ENCODE measurements at places on chromosomes 2 and 18.

- no peak for DNase-seq
Observed at GRCh38 chr18:75142677-75143076, 66.3 kb downstream of the PTGR3 start.

- no peak for DNase-seq
Observed at GRCh38 chr2:25879133-25879730, 945 bp upstream of the ASXL2 start.

DNA sequence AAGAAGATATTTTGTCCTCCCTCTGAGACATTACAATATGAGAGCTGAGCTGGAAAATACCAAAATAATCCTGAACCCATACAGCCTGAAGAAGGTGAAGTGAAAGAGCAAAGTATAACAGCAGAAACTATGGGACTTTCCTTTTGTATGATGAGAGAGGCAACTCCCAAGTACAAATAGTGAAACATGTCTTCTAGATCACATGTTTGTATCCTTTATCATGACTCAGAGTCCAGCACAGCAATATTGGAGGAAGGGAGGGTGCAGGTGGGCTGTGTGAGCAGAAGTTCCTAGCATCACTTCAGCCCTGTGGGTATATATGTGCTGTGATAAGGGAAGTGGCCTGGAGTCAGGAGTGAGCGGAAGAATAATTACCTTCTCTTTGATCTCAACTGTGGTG is 265.6 kb upstream of the NRXN1 start:
- DNase-seq: no peak

- DNase-seq: no peak
Observed at GRCh38 chr2:66714610-66715009, 279.7 kb downstream of the MEIS1 start.

GRCh38 chr2:210454336-210454735 is 22.2 kb downstream of the LANCL1 start:
- no peak for DNase-seq

- DNase-seq: no peak
Observed at GRCh38 chr18:36402765-36403396, 105.4 kb downstream of the FHOD3 start.

DNA sequence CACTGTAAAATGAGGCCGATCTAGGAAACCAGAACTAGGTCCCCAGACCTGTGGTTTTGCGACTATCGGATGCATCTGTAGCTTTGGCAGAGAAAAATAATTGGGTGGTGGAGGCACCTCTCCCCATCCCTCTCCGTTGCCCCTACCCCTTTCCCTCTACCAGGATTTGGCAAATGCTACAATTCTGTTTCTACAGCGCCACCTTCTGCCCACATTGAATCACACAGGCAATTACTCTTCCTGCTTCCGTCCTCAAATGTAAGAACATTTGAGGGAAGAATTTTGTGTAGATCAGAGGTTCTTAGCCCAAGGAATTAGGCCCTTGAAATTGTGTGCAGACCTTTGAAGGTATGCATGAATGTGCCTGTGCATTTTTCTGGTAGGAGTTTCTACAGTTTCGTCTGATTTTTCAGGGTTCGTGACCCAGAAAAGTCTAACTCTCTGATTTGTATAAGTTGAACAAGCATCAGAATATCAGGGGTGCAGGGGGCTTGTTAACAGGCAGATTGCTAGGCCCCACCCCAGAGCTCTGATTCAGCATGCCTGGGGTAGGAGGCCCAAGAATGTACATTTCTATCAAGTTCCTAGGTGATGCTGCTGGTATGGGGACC is 11.2 kb downstream of the ATP6V1B1 start:
- DNase-seq: peak; percentile 53

DNA sequence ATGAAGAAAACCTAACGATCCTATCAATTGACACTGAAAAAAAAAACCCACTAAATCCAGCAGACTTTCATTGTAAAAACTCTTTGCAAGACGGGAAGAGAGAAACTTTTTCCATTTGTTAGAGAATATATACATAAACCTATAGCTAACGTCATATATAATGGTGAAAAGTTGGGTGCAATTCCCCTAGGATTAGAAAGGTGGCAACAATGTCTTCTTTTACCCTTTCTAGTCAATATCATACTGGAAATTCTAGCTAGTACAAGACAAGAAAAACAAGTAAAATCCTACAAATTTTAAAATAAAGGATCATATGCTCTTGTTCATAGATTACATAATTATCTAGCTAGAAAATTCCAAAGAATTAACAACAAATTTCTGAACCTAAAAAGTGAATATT is 1596.5 kb upstream of the LRRTM1 start:
- no peak for DNase-seq

- DNase-seq: peak; percentile 79
Observed at GRCh38 chr2:172427256-172427989, at the start of gene ITGA6. TSS of gene ITGA6 (plus strand) at chr2:172427586.

GRCh38 chr2:120559401-120559800 is 176.3 kb upstream of the GLI2 start:
- no peak for DNase-seq

DNA sequence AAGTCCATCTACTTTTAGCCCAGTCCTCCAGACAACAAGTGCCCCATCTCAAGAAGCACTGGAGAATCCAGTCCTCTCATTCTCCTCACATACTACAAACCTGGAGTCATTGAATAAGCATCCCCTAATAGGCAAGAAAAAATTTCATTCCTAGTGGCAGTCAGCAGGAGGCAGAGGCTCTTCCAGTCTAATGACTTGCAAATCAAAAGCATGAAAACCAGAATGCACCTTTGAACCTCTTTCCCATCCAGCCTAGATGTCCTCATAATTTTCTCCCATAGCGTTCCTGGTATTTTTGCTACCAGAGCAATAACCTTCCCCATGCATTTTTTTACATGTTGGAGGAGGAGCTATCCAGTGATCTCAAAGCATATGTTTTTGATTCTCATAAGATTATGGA is 252.6 kb downstream of the TTC32 start:
- no peak for DNase-seq

DNA sequence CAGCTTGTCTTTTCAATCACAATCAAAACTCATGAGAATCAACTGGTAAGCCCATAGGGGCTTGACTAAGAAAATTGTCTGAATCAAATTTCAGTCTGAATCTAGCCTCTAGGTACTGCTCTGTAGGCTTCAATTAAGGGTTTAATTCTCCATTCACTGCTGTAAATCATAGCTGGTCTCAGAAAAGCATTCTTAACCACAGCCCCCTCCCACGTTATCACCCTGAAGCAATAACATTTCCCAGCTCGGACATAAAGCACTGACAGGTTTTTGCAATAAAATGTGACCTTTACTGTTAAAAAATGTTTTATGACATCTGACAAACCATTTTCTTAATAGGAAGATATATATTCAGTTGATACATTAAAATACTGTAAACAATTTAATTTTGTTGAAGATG is 55.0 kb downstream of the LRP1B start:
- DNase-seq: no peak

DNA sequence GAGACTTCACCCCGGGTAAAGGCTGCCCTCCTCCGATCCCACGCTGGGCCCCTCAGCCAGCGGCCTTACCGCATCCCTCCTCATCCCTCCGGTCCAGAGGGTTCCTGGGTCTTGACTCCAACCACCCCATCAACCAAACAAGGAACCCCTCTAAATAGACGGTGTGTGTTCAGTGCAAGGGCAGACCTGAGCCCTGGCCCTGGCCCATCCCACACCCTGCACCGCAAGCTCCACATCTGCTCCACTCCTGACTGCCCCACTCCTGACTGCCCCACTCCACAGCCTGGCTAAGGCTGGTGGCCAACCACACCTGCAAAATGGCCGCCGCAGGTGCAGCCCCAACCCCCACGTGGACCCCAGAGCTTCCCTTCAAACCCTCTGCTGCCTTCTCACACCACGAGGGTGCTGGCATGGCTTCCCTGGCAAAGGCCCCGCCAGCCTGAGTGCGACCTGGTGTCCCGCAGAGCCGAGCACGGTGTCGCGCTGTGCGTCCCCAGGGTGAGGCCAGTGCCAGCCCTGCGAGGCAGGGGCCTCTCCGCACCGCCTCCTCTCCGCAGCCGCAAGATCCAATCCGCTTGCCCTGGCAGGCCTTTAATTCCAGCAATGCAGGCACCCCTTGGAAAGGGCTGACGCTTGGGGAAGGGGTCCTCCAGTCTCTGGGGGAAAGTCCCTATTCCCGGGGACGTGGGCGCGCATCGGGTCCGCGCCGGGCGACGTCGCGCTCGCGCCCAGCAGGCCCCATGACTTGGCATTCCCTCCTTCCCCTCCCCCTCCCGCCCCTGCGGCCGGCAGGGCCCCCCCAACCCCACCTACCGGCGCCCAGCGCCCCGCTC is 1.5 kb downstream of the KIF1A start:
- DNase-seq: no peak

DNA sequence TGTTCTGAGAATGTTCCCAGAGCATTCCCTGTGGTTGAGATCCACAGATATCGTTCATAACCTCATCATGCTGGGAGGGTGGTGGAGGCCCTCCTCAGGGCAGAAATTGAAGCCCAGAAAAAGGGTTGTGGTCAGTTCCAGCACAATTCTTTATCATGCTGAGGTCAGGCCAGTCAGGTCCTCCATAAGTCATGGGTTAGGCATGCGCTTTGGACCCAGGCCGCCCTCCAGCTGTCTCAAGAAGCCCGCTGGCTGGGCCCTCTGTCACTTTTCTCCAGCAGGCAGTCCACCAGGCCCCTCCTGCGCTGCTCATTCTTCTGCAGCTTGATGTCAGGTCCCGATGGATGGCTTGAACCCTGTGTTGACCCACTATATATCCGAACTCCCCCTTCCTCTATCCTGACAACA is 151.1 kb upstream of the NT5C1B start:
- DNase-seq: no peak

DNA sequence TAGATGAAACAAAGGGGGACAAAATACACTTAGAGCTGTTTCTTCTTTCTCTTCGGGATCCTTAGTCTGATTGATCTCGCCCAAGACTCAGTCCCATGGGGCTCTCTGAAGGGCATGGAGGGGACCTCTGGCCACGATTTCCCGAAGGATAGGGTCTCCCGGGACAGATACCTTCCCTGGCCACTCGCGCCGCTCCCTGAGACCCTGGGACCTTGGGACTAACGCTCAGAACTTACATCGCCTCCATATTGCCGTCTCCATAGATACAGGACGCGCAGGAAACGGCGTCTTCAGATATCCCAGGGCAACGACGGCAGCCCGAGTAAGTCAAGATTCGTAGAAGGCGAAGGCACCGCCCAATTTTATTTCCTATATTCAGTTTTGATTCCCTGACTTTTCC is at the start of gene CFAP65:
TSS of gene CFAP65 (minus strand) at position 265 of the 400 bp plus-strand sequence. CDS start 2,468 bp downstream, outside the sequence.
- DNase-seq: peak; percentile 40

- DNase-seq: peak; percentile 74
Observed at GRCh38 chr2:191678437-191679100, 633 bp downstream of the NABP1 start.

DNA sequence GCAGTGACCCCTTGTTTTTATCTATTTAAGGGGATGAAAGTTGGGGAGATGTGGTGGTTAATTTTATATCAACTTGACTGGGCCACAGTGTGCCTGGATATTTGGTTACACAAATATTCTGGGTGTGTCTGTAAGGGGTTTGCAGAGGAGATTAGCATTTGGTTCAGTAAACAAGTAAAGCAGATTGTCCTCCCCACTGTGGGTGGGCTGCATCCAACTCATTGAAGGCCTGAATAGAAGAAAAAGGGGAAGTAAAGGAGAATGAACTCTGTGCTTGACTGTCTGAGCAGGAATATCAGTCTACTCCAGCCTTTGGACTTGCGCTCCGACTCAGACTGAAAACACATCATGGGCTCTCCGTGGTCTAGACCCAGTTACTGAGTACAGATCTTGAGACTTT is 80.9 kb downstream of the GCA start:
- no peak for DNase-seq

GRCh38 chr18:45780568-45780967 is 44.9 kb upstream of the SIGLEC15 start:
- no peak for DNase-seq

- no peak for DNase-seq
Observed at GRCh38 chr2:154532004-154532403, 166.5 kb upstream of the KCNJ3 start.

DNA sequence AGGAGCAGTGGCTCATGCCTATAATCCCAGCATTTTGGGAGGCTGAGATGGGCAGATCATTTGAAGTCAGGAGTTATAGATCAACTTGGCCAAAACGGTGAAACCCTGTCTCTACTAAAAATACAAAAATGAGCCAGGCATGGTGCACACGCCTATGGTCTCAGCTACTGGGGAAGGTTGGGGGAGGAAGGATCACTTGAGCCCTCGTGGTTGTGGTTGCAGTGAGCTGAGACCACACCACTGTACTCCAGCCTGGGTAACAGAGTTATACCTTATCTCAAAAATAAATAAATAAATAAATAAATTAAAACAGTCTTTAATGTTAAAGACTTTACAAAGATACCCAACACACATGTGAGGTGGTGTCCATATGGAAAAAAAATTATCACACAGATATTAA is 134.0 kb downstream of the C2orf74 start:
- DNase-seq: no peak

DNA sequence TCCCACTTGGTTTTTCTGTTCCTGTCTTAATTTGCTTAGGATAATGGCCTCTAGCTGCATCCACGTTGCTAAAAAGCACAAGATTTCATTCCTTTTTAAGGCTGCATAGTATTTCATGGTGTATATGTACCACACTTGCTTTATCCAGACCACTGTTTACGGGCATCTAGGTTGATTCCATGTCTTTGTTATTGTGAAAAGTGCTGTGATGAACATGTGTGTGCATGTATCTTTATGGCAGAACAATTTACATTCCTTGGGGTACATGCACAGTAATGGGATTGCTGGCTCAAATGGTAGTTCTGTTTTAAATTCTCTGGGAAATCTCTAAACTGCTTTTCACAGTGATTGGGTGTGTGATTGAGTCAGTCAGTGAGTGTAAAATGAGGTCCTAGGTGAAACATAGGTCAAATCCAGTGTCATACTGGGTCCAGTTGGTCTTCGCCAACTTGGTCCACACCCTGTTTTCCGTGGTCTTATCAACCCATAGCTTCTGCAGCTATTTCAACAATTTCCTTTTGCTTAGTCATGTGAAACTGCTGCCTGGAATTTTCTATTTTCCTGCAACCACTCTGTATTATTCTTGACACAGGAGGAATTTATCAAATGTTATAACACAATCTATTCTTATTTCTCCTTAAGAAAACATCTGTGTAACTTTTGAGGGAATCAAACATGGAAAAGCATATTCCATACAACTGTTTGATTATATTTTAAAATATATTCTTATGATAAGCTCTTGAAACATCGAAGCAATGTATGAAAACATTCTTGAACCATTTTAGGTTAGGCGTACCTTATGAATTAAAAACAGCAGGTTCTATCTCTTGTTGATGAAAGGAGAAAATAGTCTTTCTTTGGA is 82.9 kb downstream of the ADCYAP1 start:
- DNase-seq: no peak

GRCh38 chr2:82182270-82182669 is 1877.7 kb upstream of the LRRTM1 start:
- DNase-seq: no peak

- no peak for DNase-seq
Observed at GRCh38 chr2:48770181-48770580, 14.7 kb upstream of the LHCGR start.

GRCh38 chr2:29382486-29382885 is 267.3 kb downstream of the CLIP4 start:
- no peak for DNase-seq

GRCh38 chr2:177053038-177053437 is 159.6 kb upstream of the HNRNPA3 start:
- no peak for DNase-seq
